Colonic mucosa (tissue), 4 donors: ENCODE measurements at places on chromosomes 5 and 9. TPM values are rescaled to one million over a fixed set of nuclear protein-coding genes. Genes with fewer than 3 reads are reported as not detected.

DNA sequence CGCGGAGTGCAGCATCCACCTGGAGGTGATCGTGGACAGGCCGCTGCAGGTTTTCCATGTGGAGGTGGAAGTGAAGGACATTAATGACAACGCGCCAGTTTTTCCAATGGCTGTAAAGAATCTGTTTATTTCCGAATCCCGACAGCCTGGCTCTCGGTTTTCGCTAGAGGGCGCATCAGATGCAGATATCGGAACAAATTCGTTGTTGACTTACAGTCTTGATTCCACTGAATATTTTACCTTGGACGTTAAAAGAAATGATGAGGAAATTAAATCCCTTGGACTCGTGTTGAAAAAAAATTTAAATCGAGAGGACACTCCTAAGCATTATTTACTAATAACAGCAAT, 611 bp downstream of the PCDHA3 start:
- no peak overlapping the region for H3K27ac ChIP-seq
- no peaks in the 10 kb centered on the region for H3K27me3 ChIP-seq
- H3K4me3 ChIP-seq = peak overlapping the region; percentile 10
- DNase-seq = no peak
- no peaks in the 10 kb centered on the region for H3K4me1 ChIP-seq

- no peaks in the 10 kb centered on the region for H3K36me3 ChIP-seq
- H3K4me1 ChIP-seq = no peaks in the 10 kb centered on the region
- DNase-seq = peak; percentile 38
- no peaks in the 10 kb centered on the region for H3K27me3 ChIP-seq
- peak overlapping the region; percentile 64 for H3K4me3 ChIP-seq
- H3K27ac ChIP-seq = peak overlapping the region; percentile 45
These were observed 1.2 kb downstream of the SSBP2 start for GRCh38 chr5:81749561-81750307.

- H3K4me3 ChIP-seq = no peak overlapping the region
- DNase-seq = no peak
- H3K4me1 ChIP-seq = peaks cover 4% of the 10 kb centered on the region
These were observed 118.4 kb downstream of the GDNF start for GRCh38 chr5:37721447-37721871.

GRCh38 chr5:142065273-142065672, 43.3 kb upstream of the NDFIP1 start:
- no peak overlapping the region for H3K27ac ChIP-seq
- H3K36me3 ChIP-seq = no peaks in the 10 kb centered on the region
- H3K4me3 ChIP-seq = no peak overlapping the region

DNA sequence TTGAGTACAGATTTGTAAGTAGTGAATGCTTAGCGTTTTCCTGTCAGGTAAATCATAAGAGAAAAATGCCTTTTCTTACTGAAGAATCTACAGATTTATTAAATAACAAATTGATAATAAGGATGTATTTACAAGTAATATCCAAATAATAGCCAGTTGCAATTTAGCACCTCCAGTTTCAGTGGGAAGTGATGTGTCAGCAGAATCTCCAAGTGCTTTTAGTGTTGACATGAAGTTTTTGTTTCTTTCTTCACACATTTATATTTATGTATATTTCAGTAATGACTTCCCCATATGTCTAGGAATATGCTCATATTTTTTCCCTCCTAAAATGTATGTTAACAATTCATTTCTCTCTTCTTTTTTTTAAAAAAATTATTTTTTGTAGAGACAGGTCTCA, 229.9 kb upstream of the GRIN3A start:
- H3K4me1 ChIP-seq = no peaks in the 10 kb centered on the region
- H3K27me3 ChIP-seq = no peaks in the 10 kb centered on the region
- H3K4me3 ChIP-seq = no peak overlapping the region
- DNase-seq = no peak
- no peak overlapping the region for H3K27ac ChIP-seq

The ZFP37 gene
- 0.80 TPM for total RNA-seq

GRCh38 chr5:167678481-167678880, 613.0 kb upstream of the WWC1 start:
- DNase-seq = no peak
- no peaks in the 10 kb centered on the region for H3K27me3 ChIP-seq
- no peak overlapping the region for H3K4me3 ChIP-seq
- no peaks in the 10 kb centered on the region for H3K36me3 ChIP-seq
- H3K4me1 ChIP-seq = no peaks in the 10 kb centered on the region
- H3K27ac ChIP-seq = no peak overlapping the region

DNA sequence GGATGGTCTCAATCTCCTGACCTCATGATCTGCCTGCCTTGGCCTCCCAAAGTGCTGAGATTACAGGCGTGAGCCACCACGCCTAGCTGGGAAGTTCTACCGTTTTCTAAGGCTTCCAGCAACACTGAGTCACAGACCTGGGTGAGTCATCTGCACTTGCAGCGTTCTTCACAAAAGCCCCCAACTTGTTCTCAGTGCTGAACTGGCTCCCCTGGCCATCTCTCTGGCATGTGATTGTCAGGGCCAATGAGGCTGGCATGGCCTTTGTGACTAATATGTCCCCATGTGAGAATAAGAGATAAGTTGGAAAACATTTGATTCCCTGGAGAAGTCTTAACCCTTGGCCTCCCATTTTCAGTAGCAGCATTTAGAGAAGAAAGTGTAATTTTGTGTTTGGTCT, 124.4 kb downstream of the WDR41 start:
- H3K36me3 ChIP-seq = no peaks in the 10 kb centered on the region
- H3K4me3 ChIP-seq = no peak overlapping the region
- H3K27ac ChIP-seq = no peak overlapping the region

GRCh38 chr9:114069476-114070187, 8.5 kb downstream of the AMBP start:
- H3K4me3 ChIP-seq = no peak overlapping the region
- H3K27me3 ChIP-seq = no peaks in the 10 kb centered on the region
- no peaks in the 10 kb centered on the region for H3K36me3 ChIP-seq
- H3K4me1 ChIP-seq = no peaks in the 10 kb centered on the region
- no peak overlapping the region for H3K27ac ChIP-seq
- peak; percentile 49 for DNase-seq

- no peaks in the 10 kb centered on the region for H3K36me3 ChIP-seq
- H3K27ac ChIP-seq = peak overlapping the region; percentile 17
- H3K4me1 ChIP-seq = no peaks in the 10 kb centered on the region
- DNase-seq = no peak
These were observed 78.4 kb downstream of the EBF1 start for GRCh38 chr5:159021136-159021900.

DNA sequence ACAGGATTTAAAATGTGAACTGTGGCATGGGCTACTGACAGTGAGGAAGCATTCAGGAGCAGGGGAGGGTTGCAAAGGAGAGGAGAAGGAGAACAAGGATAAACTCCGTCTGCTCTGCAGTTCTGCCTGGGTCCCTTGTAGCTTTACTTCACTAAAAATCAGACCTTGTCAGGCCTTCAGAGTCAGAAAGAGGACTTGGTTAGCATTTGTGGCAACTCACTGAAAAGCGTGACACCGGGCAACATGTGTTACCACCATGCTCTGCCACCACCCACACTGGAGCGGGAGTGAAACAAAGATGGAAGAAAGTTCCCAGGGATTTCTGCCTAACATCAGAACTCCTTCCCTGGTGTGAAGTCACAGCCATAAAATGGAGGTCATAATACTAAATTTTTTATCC, 19.3 kb downstream of the FYB1 start:
- H3K27me3 ChIP-seq = no peaks in the 10 kb centered on the region
- peak overlapping the region; percentile 43 for H3K27ac ChIP-seq
- H3K36me3 ChIP-seq = no peaks in the 10 kb centered on the region
- DNase-seq = no peak
